ENCODE measurements at places on chromosomes 1 and 21.

GRCh38 chr21:21668198-21668597 lies 670.0 kb downstream of the NCAM2 start:
- DNase-seq: no peak

DNA sequence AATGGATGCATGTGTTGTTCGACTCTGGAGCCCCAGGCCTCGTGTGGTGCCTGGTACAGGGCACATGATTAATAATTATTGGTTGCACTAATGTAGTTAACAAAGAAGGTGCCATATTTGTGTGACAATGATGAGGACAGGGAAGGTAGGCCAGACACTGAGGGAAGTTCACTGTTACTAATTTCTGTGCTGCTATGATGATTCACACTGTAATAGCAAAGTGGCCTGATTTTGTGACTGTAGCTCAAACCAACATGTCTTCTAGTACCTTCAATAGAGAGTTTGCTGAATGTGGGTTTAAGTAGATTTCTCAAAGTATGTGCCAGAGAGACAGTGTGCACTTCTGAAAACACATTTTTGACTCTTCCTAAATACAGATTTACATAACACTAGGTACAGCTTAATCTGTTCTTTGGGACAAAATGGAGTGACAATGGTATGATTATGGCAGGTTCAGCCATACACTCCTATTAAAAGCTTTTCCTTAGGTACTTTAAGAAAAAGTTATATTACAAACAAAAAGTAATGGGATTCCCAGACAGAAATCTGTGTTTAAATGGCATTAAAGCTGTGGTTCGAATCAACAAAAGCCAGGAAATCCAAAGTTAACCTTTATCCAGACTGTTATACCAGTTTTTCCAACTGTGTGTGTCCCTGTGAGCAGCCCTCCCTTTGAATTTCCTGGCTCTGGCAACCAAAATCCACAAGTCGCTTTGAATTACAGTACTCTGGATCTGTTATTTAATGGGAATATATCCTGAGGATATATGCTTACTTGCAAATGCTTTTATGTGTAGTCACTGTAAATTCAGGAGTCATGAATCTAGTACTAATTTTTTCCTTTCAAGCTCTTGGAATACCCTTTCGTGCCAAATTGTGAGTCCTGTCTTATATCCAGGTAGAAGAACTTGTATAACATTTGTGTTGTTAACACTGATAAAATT lies 277.1 kb upstream of the SGIP1 start:
- DNase-seq: no peak

DNA sequence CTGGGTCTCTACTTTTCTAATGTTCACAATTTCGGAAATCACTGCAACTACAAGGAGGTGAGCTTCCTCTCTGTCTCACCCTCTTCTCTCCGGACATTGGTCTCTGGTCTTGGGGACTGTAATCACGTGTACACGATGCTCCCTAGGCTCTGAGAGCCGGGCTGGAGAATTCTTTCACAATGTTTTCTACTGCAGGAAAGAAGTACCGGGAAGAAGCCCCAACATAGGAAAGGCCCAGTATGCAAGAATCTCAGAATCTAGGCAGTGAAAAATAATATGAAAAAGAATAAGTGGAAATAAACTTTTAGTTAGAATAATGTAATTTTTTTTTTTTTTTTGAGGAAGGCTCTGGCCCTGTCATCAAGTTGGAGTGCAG lies 13.5 kb upstream of the HJV start:
- no peak for DNase-seq

- no peak for DNase-seq
Observed at GRCh38 chr1:191963781-191964455, 194.3 kb upstream of the RGS18 start.

- no peak for DNase-seq
Observed at GRCh38 chr1:212640223-212640878, 31.8 kb downstream of the ATF3 start.

DNA sequence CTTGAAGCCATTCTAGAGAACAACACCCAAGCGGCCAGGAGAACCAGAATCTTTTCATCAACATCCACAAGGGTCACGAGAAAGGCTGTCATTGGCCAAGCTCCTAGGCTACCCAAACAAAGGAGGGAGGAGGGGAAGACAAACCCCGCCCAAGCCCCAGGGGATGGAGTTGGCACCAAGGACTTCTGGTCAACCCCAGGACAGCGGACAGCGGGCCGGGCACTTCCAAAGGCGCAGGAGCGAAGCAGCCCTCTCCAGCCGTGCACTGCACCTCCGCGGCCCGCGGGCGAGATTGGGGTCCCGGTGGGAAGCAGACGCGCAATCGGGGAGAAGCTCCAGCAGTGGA lies at the start of gene CLIC6:
CLIC6 (plus strand) TSS at position 192 of the 346 bp plus-strand sequence. CDS start 395 bp downstream, outside the sequence.
- no peak for DNase-seq

GRCh38 chr1:37052120-37052519 lies 17.8 kb upstream of the GRIK3 start:
- DNase-seq: no peak

GRCh38 chr1:51855624-51856023 lies 22.9 kb downstream of the NRDC start:
- DNase-seq: no peak

GRCh38 chr1:151893176-151893924 lies 16.0 kb downstream of the THEM4 start:
- DNase-seq: no peak

DNA sequence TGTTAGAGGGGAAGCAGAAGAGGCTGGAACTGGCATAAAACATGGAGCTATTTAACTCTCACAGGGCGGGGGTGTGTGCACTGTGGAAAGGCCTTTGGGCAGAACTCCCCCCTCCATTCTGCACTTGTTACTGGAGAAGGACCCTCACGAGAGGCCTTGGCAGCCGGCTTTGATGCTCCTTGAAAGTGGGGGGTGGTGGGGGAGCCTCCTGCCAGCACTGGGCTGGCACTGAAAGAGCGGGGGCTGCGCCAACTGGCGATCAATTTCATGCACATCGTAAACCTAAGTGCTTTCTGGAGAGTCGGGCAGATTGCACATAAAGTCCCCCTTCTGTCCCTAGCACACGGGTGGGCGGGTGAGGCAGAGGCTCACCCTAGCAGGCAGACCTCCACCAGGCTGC lies 28.9 kb downstream of the FOXO6 start:
- no peak for DNase-seq

DNA sequence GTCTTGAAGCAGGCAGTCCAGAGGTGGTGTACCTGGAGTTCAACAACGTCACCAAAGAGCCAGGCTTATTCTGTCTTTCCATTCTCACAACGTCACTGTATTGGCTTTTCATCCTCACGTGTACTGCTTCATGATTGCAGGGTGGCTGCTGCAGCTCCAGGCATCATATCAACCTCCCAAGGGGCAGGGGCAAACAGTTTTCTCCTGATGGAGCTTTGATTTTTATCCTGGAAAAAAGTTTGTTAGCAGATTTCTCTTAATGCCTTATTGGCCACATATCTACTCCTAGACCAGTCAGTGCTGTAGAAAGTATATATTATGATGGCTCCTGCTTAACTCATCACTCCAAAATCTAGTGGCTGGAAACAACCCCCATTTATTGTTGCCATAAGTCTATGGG lies 8.3 kb upstream of the OPRD1 start:
- no peak for DNase-seq

DNA sequence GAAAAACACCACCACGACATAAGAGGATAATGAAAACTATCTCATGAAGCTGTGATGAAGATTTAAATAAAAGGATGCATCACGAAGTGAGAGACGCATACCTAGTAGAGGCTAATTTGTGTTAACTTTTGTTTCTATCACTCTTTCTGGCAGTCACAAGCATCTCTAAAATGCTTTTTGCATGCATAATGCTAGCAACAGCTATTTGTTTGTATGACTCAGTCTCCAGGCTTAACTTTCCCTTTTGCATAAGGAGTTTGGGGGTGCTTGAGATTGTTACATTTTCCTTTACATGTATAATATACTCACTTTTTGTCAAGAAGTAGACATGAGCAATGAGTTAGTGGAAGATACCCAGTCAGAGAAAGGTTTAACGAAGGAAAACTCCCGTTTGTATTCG lies 385.4 kb downstream of the DISC1 start:
- DNase-seq: no peak

DNA sequence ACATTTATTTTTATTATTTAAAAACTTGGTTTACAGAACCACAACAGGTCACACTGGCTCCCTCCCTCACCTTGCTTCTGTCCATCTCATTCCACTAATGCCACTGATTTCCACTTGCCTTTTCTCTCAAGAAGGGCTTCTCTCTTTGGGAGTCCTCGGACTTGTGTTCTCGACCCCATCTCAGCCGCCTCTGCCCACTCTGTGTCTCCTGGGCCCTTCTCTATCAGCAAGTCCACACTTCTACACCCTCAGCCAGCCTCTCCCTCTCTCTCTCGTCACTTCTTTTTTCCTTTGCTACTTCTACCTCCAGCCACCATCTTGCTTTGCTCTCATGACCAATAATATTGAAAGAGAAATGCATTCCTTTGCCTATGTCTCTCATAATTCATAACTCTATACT lies 129.4 kb downstream of the HMGB4 start:
- DNase-seq: no peak

DNA sequence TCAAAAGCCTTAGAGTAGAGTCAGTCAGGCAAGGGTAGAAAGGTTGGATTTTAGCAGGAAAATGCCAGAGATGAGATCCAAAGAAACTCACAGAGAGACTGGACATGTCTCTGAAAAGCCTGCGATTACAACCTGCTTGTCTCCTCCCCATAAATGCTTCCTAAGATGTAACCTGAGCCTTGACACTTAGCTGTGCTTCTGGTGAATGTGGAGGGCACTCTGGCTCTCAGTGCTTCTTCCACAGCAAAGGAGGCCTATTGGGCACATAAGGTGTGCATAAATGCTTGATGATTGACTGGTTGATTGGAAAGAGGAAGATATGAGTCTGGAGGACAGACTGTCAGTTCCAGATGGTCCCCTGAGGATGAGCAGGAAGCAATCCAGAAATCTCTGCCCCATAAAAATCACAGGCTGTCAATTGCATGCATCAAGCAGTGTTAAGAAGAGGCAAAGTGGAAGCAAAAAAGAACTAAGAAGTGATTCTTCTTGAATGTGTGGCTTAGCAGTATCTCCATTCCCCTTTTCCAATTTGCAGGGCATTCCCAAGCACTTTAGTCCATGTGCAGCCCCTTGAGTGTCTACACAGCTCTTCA lies 236.2 kb upstream of the RRP15 start:
- DNase-seq: no peak

GRCh38 chr1:198245379-198245778 lies 88.6 kb downstream of the NEK7 start:
- no peak for DNase-seq

DNA sequence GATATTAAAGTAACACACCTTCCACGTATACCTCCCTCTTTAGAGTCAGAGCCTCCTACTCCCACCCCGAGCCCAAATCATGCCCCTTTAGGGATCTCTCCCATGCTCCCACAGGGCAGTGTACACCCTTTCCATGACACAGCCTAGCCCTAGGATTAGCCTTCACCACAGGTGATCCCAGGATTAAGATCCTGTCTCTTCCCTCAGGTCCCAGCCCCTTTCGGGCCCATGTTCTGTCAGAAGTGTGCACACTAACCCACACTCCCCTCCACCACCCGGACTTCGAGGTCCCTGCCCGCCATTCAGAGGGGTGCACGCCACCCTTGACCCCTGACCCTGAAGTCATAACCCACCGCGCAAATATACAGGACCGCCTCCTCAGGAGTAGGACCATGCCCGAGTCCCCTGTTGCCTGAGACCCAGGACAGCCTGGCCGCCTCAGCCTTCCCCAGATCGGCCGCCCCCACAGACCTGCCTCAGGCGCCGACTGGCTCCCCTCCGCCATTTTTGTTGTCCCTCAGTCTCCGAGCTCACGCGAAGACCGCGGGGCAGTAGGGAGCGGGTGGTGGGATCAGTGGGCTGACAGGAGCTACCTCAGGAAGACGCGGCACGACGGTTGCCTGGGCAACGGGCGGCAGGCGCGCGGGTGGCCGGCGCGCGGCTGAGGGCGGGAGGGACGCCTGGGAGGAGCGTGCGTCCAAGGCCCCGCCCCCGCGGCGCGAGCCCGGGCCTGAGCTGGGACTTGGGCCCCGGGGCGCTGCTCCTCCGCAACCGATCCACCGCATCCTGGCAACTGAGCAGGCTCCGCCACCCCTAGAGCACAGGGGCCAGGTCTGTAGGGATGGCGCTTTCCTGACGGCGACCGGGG lies at the start of gene AGBL4:
AGBL4 (minus strand) TSS at position 663 of the 868 bp plus-strand sequence.
- no peak for DNase-seq

GRCh38 chr1:118132000-118132399 lies 53.0 kb downstream of the SPAG17 start:
- DNase-seq: no peak

DNA sequence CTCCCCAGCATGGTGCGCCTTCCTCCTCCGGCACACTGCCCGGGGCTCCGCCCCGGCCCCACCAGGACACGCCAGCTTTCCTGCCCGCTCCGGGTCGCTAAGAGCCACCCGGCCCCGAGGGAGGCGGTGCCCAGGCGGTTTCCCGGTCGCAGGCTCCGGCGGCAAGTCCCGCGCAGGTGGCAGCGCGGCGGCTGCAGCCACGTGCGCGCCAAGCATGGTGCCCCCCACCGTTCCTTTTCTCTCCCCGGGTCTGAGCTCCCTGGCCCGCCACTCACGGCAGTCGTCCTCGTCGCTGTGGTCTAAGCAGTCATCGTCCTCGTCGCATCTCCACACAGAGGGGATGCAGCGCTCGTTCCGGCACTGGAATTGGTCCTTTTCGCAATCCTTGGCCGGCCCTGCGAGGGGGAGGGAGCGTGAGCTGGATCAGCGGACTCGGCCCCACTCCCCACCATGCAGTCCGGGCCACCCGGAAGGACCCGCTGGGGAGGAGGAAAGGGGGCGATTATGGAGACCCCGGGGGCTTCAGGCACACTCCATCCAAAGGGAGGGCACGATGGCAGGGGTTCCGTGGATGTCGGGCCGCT lies 1.2 kb downstream of the LRP8 start:
- DNase-seq: no peak

- no peak for DNase-seq
Observed at GRCh38 chr21:24115141-24115540, 1492.1 kb downstream of the MRPL39 start.

- DNase-seq: no peak
Observed at GRCh38 chr1:8373581-8374241, 55.8 kb downstream of the SLC45A1 start.

- no peak for DNase-seq
Observed at GRCh38 chr21:31195334-31196015, 148.6 kb downstream of the TIAM1 start.

Data from activated gamma-delta T cell treated with anti-CD3 and anti-CD28 coated beads, Interleukin-2, amount 50 U/mL, for 16 hours (primary cell).